ENCODE measurements at places on chromosomes 5 and 9.

DNA sequence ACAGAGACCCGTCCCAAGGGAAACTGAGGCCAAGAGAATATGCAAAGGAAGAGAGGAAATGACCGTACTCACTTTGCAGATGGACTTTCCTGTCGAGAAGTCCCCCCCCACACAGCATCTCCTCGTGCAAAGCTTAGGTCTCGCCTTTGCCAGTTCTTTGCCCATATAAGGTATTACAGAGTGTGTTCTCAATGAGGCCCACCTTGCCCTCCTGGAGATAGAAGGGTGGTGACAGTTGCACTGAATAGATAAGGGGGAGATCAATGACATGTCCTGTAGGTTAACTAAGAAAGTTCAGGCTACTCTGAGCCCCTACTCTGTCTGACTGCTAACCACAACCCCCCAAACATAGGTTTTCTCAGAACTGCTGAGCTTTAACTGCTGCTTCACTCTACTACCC is 68.2 kb upstream of the SPTLC1 start:
- DNase-seq: no peak

GRCh38 chr9:104278929-104279496 is 184.9 kb downstream of the SMC2 start:
- DNase-seq: no peak

DNA sequence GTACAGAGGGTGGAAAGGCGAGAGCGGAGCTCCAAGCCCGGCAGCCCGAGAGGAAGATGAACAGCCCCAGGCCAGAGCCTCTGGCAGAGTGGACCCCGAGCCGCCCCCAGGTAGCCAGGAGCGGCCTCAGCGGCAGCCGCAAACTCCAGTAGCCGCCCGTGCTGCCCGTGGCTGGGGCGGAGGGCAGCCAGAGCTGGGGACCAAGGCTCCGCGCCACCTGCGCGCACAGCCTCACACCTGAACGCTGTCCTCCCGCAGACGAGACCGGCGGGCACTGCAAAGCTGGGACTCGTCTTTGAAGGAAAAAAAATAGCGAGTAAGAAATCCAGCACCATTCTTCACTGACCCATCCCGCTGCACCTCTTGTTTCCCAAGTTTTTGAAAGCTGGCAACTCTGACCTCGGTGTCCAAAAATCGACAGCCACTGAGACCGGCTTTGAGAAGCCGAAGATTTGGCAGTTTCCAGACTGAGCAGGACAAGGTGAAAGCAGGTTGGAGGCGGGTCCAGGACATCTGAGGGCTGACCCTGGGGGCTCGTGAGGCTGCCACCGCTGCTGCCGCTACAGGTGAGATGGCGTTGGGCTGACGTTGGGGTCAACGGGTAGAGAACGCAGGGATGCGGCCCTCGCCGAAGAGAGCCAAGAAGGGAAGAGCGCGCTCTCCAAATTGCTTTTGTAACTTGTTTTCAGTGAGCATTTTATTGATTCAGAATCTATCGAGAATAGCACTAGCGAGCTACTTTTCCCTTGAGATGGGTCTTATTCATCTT is at the start of gene PTGER4:
TSS of gene PTGER4 (plus strand) at position 3 of the 769 bp plus-strand sequence. CDS start 1,079 bp downstream, outside the sequence.
- no peak for DNase-seq

GRCh38 chr9:137410891-137411249 is 12.1 kb downstream of the EXD3 start:
- DNase-seq: no peak

DNA sequence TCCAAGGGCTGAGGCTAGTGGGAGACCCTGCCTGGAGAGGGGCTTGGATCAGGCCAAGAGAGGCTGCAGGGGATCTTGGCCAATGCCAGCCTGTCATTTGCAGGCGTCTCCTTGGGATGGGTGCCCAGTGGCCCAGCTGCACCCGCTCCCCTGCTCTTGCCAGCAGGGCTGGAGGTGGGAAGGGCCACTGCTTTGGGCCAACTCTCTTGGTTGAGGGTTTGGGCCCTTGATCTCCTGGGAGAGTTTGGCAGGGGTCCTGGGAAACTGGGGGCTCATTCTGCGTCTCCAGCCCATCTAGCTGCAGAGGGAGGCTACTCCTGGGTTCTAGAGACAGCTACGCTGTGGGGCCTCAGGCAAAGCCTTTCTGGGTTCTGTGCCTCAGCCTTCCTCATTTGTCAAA is 10.5 kb downstream of the PSD2 start:
- DNase-seq: no peak

DNA sequence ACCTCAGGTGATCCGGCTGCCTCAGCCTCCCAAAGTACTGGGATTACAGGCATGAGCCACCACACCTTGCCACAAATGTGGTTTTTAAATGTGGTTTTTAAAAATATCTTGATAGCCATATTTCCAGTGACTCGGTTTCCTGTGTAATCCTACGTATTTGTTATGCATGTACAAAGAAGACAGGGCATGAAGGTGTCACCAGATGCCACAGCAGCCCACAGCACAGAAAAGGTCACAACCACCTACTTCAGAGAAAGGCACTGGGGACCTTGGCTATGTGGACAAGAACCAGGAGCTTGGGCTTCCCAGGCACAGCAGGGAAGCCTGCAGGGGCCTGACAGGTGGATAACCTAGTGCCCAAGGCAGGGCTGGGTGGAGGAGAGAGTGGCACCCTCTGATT is 38.0 kb downstream of the C9orf50 start:
- no peak for DNase-seq

DNA sequence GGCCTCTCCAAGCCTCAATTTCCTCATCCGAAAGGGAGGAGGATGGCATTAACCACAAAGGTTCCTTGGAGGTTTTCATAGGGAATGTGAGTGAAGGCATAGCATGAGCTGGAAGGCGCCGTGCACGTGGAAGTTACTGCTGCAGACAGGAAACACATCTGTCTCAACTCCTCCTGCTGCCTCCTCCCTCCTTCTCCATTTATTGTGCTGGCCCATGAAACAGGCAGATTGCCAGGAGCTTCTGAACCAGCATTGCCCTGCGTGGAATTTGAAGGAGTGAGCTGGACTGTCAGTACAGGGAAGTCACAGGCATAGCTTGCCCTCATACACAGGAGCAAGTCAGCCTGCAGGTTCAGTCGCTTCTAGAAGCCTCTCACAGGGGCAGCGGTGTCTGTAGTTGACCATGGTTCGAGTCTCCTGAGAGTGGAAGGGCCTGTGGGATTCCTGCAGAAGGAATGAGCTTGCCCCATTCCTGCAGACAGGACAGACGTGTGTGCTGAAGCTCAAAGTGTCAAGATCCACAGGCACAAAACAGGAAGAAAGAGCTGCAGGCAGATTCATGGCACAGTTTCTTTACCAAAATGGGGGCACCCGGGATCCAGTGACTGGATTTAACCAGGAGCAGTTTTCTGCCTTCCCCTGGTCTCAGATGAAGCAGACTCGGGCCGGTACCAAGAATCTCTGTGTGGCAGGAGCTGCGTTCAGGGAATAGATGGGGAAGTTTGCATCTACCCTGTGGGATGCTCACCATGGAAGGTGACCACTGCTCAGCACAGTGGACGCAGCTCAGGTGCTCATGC is 48.7 kb upstream of the CTSL start:
- no peak for DNase-seq

- DNase-seq: no peak
These were observed 147.2 kb upstream of the PANK3 start for GRCh38 chr5:168726342-168726741.

- no peak for DNase-seq
These were observed 22.0 kb upstream of the GTF3C5 start for GRCh38 chr9:133008824-133009223.

DNA sequence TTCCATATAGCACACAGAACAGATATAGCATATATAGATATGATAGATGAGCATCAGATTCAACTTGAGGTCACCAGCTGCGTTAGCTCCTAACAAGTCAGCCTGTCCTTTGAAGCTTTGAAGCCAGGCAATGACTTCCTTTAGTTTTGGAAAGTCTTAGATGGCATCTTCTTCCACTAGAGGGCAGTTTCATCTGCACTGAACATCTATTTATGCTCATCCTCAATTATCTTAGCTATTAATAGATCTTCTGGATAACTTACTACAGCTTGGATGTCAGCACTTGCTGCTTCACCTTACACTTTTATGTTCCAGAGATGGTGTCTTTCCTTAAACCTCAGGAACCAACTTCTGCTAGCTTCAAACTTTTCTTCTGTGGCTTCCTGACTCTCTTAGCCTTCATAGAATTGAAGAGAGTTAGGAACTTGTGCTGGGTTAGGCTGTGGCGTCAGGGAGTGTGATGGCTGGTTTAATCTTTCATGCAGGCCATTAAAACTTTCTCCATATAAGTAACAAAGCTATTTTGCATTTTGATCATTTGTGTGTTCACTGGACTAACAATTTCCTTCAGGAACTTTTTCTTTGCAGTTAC is 1401.4 kb downstream of the EFNA5 start:
- DNase-seq: no peak

- DNase-seq: no peak
These were observed 61.4 kb upstream of the ZSWIM6 start for GRCh38 chr5:61270510-61271165.

DNA sequence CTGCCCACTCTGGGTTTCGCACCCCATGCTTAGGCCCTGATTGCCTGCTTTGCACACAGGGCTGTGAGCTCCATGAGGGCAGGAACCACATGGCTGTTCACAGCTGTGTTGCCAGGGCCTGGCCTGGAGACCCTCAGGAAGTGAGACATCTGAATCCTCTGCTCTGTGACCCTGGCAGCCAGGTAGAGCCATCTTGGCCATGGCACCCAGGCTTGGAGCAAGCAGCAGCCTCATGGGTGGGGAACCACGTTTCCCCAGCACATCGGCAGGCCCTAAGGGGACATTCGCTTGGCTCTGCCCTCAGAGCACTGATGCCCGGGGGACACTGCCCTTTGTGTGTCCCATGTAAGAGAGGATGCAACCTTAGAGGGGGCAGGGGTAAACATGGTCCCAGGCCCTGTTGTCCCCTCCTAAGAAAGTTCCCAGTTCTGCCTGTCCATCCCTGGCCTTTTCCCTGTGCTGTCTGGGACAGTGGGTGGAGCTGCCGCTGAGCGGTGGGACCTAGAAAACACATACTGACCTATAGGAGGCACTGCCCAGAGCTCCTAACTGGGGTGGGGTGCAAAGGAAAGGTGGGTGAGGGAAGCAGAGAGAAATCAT is 144.1 kb upstream of the IER5L start:
- no peak for DNase-seq

GRCh38 chr5:107254214-107254901 is 416.4 kb downstream of the EFNA5 start:
- DNase-seq: no peak

DNA sequence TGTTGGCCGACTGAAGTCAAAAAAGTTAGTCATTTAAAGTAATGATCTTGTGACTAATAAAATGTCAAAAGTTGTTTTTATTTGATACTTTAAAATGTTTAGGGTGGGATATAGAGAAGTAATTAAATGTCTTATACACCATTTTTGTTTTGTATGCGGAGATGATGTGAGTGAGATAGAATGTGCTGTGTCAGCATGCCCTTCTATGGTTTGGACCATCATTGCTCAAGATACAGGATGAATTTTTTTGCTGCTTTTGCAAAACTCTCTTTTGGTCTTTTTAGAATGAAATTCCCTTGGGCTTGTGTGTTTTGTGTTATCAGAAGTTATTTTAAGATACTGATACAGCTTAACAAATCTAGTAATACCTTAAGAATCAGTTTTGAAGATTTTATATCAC is 12.5 kb downstream of the SRFBP1 start:
- DNase-seq: no peak

GRCh38 chr5:150328515-150328914 is 25.8 kb upstream of the ARSI start:
- no peak for DNase-seq

DNA sequence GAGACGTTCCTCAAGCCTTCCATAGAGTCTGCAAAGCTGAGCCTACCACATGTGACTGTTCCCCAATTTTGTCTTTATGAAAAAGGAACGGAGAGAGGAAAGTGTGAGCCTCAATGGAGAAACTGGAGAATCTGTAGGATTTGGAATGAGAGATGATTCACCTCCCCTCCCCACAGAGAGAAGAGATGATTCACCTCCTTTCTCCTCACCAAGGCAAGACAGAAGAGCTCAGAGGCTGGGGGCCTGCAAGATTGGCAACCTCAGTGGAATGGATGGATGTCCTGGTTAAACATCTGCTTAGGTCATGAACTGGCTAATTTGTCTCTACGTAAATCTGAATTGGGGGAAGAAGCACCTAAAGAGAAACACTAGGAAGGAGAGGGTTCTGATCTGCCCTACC is 17.0 kb upstream of the MOCS2 start:
- no peak for DNase-seq

- DNase-seq: no peak
These were observed 76.2 kb downstream of the SH3TC2 start for GRCh38 chr5:148986636-148987035.

GRCh38 chr5:158224253-158224652 is 365.3 kb upstream of the CLINT1 start:
- no peak for DNase-seq

DNA sequence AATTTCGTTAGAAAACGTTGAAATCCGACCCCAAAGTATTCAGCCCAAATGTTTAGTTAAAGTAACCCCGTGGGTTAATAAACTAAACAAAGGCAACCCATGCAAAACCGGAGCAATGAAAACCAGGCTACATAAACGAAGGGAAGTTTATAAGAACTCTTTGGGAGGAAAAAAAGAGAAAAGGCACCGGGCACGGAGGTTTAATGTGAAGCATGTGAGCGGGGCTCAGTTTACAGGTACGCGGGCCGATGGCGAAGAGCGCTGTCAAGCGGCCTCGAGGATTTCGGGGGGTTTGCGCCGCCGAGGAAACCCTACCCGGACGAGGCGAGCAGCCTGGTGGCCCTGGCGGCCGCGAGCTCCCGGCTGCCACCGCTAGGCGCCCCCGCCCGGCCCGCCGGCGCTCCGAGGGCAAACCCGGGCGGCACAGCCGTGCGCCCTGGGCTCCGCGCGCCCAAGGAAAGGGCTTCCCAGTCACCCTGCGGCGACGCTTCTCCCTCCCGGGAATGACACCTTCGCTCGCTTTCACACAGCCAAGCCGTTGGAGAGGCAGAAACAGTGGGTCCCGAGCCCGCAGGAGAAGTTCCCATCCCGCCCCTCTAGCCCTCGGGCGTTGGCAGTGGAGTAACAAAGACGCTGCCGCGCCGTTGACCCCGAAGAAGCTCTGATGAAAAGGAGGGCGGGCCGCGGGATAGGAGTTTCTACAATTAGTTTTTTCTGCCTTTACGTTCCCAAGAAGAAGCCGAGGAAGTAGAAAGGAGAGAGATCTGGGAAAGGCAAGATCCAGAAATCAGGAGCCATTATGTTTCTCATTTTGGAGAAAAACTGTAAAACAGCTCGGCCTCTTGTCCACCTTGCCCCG is 126.0 kb downstream of the TMEM174 start:
- DNase-seq: no peak

GRCh38 chr5:82480331-82480730 is 202.2 kb upstream of the RPS23 start:
- DNase-seq: no peak

Measured in activated CD4-positive, alpha-beta T cell treated with anti-CD3 and anti-CD28 coated beads, Interleukin-2, amount 50 U/mL, for 24 hours (primary cell).